ENCODE measurements at places on chromosomes 4 and X.

DNA sequence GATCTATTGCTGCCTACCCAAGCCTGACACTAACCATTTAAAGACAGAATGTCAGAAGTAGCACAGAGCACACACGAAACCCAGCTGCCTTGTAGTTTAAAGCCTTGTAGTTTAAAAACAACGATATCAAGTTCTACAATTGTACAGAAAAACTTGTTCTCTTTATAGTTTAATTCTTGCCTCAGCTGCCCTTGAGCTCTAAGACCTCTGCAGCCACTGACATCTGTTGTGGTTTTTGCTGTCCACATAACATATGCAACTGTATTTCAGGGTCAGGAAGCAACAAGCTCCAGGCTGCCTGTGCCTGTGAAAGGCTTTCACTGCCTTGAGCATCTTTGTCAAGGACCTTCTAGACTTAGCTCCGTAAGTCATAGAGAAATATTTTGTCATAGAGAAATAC lies 227.2 kb downstream of the SPCS3 start:
- DNase-seq = no peak

DNA sequence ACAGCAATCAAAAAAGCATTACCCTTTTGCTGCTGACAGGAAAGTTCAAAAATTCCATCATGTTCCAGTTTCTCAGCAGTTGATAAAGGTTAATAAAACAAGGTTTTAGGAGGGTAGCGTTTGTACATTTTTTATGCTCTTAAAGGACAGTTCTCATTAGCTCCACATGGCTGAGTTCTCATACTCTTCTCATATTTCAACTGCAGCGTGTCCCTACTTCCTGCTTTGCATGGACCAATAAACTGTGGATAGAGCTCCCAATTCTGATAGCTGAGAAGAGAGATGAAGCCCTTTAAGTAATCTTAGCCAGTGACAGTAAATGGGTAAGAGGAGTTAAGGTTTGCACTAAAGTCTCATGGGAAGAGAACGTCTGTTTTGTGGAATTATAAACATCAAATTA lies 53.5 kb downstream of the SPANXA2 start:
- DNase-seq = no peak

GRCh38 chr4:6087669-6088341 lies 69.6 kb upstream of the C4orf50 start:
- DNase-seq = no peak

DNA sequence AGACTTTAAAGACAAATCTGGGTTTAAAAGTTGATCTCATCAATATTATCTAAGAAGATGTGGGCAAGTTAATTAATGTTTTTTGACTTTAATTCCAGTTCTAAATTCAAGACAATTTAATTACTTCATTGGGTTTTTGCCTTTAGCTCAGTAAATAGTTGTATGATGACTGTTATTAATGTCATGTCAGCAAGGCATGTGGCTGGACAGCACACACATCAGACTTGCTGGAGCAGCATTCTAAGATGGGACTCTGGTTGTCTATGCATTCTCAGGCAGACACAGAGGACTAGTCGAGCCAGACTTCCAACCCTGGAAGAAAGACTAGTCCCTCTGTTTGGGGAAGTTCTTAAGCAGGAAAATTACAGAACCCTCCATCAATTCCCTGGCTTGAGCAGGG lies 180.7 kb upstream of the GK2 start:
- no peak for DNase-seq

GRCh38 chr4:41136456-41136855 lies 77.9 kb downstream of the APBB2 start:
- DNase-seq = no peak

DNA sequence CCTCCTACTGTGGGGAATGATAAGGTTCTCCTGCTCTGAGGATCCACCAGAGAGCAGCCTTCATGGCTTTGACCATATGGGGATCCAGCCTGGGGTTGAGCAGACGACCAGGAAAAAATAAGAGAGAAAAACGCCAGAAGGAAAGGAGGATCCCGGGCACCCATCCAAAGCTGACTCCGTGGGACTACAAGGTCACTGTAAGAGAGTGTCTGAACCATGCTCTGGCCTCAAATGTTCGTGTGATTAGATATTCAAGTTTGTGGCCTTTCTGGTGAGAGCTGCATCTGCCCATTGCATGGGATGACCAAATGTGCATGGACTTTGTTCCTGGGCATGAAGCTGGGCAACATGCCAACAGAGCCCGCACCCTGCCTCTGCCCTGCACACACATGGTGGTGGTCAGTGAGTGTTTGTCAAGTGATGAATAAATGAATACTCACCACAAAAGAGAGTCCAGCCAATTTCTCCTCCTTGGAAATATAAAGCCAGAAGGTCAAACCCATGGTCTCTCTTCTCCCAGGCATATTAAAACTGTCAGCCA lies 346.0 kb upstream of the GATB start:
- no peak for DNase-seq

DNA sequence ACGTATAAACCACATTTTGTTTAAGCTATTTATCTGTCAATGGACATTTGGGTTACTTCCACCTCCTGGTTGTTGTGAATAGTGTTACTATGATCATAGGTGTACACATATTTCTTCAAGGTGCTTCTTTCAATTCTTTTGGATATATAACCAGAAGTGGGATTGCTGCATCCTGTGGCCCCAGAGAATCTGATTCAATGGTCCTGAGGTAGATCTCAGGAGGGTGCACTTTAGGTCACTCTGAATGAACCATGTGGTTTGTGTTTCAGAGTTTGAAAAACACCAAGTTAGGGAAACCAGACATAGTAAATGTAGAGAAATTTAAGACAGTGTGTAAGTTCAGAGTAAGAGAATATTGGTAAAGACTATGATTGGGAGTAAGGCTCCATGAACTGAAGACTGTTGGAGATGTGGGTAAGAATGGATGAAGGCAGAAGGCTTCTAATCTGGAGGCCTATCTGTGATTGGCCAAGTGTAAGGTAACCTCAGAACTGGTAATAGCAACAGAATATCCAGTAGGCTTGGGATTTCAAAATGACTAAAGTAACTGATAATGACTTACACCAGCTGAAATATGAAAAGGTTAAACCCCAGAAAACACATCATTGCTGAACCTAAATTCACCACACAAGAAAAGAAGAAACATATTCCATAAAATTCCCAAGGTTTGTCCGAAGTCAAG lies 236.9 kb downstream of the CAMK2D start:
- no peak for DNase-seq
